Stimulated activated CD8-positive, alpha-beta memory T cell treated with anti-CD3 and anti-CD28 coated beads, Interleukin-2, amount 100 ng/mL, for 48 hours (primary cell): ENCODE measurements at places on chromosomes 4 and X.

GRCh38 chr4:173855015-173855414 lies 325.0 kb upstream of the HAND2 start:
- DNase-seq, result no peak

- no peak for DNase-seq
These were observed 570.8 kb downstream of the PRR32 start for GRCh38 chrX:127390316-127390715.

DNA sequence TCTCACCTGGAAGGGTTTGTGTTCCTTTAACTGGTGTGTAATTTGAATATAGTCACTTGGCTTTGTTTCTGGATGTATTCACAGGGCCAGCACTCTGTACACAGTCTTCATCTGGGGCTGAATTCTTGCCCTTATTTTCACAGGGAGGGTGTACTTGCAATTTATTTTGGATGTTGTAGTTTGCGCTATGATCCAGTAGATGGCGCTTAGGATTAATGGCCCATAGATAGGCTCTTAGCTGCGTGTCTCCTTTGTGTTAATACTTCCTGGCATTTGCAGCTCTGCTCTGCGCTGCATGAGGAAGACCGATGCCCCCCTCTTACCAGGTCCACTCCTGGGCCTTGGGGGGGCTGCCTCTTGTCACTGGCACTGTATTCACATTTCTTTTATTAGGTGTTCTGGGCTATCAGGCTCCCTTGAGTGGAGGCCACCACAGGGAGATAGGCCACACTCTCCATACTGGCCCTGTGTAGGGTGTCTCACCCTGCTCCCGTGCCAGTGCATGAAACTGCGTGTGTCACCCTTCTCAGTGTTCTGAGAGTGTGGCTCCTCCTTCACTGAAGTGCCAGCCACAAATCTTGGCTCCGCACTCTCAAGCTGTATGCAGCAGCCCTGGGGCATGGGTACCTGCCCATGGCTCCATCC lies 562.2 kb downstream of the ZIC3 start:
- no peak for DNase-seq

- no peak for DNase-seq
These were observed 37.5 kb downstream of the TKTL1 start for GRCh38 chrX:154333116-154333515.

DNA sequence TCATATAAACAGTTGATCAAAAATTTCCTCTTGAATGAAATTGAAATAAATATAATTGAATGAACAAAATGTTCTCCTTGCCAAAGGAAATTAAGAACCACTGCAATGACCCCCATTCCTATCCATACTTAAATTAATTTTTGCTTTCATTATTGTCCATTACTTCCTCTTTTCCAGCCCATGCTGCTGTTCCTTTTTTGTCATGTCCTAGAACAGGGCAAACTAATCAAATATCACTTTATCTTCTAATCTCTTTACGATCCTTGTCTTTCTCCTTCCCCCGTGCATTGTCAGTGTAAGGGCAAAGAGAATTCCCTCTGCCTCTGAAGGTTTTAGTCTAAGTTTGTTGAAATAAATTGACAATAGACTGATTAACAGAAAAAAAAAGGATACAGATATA lies 203.0 kb downstream of the CENPC start:
- DNase-seq, result no peak

- DNase-seq, result no peak
These were observed 130.2 kb downstream of the CHRDL1 start for GRCh38 chrX:110665223-110666002.

GRCh38 chr4:25847329-25847728 lies 15.5 kb downstream of the SEL1L3 start:
- DNase-seq, result no peak

GRCh38 chr4:3384391-3384770 lies 57.4 kb upstream of the HGFAC start:
- DNase-seq, result no peak

DNA sequence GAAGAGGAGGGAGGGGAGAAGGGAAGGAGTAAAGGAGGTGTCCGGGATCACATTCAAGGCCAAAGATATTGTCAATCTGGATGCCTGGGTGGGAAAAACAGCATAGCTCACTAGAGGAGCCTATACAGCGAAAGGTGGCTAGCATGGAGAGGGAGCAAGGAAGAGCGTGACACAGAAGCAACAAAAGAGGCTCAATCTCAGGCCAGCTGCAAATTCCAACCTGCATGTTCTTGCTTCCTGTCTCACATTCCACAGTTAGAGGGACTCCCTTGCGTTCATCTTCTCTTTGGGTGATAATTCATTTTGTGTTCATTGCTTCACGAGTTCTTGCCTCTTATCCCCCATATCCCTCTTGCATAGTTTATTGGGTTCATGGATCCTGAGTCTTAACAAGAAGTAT lies 3.0 kb upstream of the CLNK start:
- DNase-seq, result no peak

- DNase-seq, result no peak
These were observed 9.7 kb upstream of the TMEM165 start for GRCh38 chr4:55386073-55386472.

- no peak for DNase-seq
These were observed at the start of gene CRLF2 for GRCh38 chrX:1212532-1212931. TSS of gene CRLF2 (minus strand) at chrX:1212649. CDS start at chrX:1212634, 15 bp downstream.

GRCh38 chrX:78769946-78770345 lies 22.4 kb downstream of the LPAR4 start:
- DNase-seq, result no peak

GRCh38 chr4:7818399-7818911 lies 121.2 kb downstream of the AFAP1 start:
- DNase-seq, result no peak

- DNase-seq, result no peak
These were observed 21.8 kb upstream of the BBS12 start for GRCh38 chr4:122710434-122711308.

DNA sequence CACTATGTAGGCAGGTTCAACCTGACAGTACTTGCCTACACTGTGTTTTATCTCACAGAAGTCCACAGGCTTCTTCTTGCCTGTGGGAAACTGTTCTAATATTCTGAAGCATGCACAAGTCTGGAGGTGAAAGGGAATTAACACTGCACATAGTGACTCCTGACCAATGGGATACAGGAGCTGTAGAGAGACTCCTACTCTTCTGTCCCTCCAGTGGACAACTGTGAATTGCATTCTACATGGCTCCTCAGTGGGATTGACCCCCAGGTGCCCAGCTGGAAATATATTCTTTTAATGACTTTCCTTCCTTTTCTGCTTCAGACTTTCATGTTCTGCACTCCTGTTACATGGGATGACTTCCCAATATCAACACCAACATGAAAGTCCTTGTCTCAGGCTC lies 8.2 kb upstream of the YIPF6 start:
- DNase-seq, result no peak

GRCh38 chrX:82196866-82197265 lies 995.0 kb downstream of the SH3BGRL start:
- DNase-seq, result no peak

GRCh38 chrX:45145492-45146215 lies 55.0 kb downstream of the DIPK2B start:
- no peak for DNase-seq

GRCh38 chrX:132390792-132391191 lies 98.0 kb downstream of the MBNL3 start:
- no peak for DNase-seq

DNA sequence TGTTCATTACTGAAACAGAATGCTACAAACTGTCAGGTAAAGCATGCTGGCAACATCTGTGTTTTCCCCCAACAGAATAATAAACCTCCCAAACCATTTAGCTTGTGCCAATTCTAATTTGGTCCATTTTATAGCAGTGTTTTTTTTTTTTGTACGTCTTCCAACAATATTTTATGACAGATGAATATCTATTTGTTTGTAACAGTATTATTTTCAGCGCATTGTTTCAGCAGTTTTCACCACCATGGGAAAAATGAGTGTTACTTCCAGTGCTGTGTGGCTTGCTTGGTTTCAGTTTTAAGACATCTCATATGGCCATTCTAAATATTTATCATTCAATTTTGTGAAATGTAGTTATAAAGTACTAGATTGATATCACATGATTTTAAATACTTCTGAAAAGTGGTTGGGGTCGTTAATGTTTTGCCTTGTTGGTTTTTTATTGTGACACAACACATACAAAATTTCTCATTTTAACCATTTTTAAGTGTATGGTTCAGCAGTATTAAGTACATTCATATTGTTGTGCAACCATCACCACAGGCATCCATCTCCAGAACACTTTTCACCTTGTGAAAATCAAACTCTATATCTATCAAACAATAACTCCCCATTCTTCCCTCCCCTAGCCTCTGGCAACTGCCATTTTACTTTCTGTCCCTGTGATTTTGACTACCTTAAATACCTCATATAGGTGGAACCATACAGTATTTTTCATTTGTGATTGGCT lies 25.6 kb upstream of the TBC1D19 start:
- DNase-seq, result no peak

- no peak for DNase-seq
These were observed 406.5 kb downstream of the RPA4 start for GRCh38 chrX:97290199-97290598.

DNA sequence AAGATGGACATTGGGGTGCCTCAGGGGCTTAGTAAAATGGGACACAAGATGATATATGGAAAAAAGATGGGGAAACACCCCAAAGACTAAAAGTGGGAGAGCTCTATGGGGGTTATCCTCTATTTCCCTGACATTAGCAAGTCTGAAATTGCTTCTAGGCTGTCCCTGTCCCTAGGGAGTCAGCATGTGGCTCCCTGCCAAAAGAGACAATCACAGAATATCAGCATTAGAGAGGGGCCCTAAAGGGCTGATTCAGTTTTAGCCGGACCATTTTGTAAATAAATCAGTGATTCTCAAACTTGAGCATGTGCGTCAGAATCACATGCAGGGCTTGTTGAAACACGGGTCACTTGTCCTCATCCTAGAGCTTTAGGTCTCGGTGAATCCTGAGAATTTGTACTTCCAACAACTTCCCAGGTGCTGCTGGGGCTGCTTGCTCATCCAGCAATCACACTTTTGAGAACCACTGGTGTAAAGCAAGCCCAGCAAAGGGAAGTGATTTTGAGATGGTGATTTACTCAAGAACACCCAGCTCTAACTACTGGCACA lies 165.3 kb upstream of the DGKK start:
- DNase-seq, result no peak

DNA sequence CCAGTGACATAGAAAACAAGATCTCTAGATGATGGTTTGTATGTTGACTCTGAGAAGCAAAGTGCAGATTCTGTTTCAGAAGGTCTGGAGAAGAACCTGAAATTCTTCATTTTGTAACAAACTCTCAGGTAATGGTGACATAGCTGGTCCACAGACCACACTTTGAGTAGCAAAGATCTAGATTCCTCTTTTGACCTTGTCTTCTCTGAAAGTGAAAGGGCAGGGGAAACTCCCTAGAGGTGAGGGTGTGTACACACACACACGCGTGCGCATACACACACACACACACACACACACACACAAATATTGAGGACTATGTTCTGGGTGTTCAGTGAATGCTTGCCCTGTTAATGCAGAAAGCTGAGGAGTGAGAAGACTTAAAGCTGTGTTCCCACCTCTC lies 110.1 kb downstream of the NHSL2 start:
- no peak for DNase-seq

DNA sequence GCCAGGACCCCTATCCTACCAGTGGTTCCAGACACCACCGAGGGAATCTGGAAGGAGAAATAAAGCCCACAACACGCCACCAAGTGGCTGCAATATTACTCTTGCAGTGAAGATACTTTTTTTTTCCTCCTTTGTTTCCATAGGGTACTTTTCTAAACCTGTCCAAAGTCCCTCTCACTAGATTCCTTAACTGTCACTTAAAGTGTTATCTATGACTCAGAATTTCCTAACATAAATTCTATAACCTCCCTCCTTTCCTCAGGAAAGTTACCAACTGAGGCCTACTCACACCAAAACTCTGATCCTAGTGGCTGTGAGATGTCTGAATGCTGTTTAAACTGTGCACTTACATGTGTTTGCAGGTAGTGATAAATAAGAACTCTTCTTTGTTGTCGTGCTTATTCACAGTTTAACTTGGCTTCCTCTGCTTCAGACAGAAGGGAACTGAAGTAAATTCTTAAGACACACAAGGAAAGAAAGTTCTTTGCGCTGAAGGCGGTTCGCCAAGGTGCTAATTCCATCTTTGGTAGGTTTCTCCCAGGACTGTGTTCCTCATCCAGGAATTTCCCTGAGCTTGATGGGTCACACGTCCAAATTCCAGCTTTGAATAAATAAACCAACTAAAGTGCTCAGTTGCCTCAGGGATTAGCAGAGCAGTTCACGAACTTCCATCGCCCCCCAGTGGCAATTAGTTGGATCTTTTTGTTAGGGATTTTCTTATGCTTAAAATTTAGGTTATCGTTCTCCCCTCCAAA lies 10.7 kb upstream of the HCCS start:
- no peak for DNase-seq

GRCh38 chr4:10741961-10742699 lies 57.6 kb upstream of the CLNK start:
- no peak for DNase-seq

GRCh38 chr4:146508229-146508939 lies 13.4 kb downstream of the SLC10A7 start:
- no peak for DNase-seq
